ENCODE measurements at places on chromosomes 4 and X.

DNA sequence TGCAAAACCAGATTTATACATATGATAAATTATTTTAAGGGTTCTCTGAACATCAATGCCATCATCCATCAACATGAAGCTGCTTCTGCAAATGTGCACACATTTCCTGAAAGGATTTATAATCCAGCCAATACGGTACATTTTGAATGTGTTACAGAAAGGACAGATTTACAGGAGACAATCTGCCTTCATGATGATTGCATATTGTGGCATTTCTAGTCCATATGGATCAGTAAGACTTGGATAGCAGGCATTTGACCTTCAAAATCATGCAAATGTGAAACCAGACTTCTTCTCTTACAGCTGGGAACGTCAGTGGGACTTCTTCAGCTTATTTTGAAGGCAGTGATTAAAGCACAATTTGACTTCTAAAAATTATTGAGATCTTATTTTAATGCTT is 217.3 kb upstream of the GK2 start:
- DNase-seq = no peak

GRCh38 chr4:99998062-99998867 is 48.2 kb upstream of the H2AZ1 start:
- DNase-seq = no peak

- no peak for DNase-seq
These were observed 1678.7 kb upstream of the PCDH10 start for GRCh38 chr4:131470360-131470759.

GRCh38 chr4:61086979-61087378 is 113.1 kb upstream of the ADGRL3 start:
- DNase-seq = no peak

- DNase-seq = no peak
These were observed 20.4 kb upstream of the TLR2 start for GRCh38 chr4:153663667-153664066.

DNA sequence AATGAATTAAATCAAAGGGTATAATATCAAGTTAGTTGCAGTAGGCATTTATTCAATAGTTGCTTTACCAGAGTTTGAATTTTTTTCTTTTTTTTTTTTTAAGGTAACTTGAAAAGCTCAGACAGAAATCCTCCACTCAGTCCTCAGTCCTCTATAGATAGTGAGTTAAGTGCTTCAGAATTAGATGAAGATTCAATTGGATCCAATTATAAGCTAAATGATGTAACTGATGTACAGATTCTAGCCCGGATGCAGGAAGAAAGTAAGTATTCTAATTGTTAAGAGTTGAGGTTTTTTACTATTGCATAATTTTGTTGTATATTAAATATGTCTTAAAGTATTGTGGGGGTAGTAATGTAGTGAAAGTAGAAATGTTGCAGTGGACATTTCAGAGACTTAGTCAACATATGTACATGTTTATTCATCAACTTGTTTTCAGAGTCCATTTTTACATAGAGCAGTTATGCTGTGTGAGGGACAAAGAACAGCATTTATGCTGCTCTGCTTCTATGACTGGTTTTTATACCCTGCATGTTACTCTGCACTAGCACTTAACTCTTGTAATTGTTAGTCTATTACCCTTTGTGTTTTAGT is 38.4 kb downstream of the SLAIN2 start:
- DNase-seq = no peak

DNA sequence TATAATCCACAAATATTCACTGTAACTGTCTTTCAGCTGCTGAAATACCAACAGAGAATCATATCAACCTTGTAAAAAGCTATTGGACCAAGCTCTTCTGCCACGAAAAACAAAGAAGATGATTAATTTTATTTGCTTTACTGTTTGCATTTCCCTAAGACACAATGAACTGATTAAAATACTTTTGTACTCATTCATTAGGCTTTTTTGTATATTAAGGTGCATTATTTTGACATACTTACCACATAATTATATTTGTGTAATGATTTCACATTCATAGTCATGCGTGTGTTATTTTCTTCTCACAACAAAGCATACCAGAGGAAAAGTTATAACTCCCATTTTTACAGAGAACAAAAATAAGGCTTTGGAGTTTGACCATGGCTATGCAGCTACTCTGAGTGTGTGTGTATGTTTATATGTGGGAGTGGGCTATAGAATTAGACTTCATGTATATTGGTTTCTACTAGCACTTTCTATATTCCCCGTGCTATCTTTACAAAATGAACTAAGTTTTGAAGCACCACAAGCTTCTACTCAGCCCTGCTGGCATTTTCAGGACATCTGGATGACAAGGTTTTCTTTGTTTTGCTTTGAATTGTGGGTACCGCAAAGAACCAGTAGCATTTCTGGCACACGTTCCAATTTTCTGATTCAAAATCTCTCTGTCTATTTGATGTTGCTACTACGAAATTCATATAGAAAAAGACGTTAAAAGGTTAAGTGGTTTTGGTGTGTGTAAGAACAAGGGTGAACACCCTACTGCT is 11.0 kb upstream of the FGF5 start:
- no peak for DNase-seq

DNA sequence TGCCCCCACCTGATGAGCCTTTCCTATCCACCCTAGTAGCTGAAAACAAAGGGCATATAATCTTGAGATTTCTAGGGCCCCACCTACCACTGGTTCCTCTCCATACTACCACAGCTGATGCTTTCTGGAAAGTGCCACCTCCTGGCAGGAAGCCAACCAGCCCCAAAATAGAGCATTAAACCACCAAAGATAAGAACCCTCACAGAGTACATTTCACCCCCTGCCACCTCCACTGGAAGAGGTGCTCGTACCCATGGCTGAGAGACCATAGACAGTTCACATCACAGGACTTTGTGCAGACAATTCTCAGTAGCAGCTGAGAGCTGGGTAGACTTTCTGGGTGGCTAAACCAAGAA is 94.1 kb downstream of the IRS4 start:
- no peak for DNase-seq

- DNase-seq = no peak
These were observed at the start of gene RNF150 for GRCh38 chr4:141133146-141133998. TSS of gene RNF150 (minus strand) at chr4:141133469.

GRCh38 chr4:21535898-21536297 is 412.7 kb downstream of the KCNIP4 start:
- no peak for DNase-seq

DNA sequence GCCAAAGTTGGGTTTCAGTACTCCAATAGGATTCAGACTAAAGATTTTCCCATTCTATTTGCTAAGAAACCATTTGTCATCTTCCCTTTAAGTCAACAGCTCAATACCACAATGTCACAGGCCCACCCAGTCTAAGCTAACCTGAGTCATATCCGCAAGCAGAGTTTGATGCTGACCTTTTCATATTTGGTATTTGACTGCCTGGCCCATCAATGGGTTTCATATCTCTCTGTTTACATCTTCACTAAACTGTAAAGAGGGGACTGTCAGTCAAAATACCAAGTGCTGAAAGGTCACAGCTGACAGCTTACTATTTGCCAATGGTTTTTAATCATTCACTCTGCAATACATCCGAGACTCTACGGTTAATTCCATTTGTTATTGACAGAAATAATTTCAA is 707.5 kb upstream of the ACTRT1 start:
- no peak for DNase-seq

GRCh38 chrX:49842621-49843020 is 13.5 kb downstream of the PAGE4 start:
- no peak for DNase-seq

DNA sequence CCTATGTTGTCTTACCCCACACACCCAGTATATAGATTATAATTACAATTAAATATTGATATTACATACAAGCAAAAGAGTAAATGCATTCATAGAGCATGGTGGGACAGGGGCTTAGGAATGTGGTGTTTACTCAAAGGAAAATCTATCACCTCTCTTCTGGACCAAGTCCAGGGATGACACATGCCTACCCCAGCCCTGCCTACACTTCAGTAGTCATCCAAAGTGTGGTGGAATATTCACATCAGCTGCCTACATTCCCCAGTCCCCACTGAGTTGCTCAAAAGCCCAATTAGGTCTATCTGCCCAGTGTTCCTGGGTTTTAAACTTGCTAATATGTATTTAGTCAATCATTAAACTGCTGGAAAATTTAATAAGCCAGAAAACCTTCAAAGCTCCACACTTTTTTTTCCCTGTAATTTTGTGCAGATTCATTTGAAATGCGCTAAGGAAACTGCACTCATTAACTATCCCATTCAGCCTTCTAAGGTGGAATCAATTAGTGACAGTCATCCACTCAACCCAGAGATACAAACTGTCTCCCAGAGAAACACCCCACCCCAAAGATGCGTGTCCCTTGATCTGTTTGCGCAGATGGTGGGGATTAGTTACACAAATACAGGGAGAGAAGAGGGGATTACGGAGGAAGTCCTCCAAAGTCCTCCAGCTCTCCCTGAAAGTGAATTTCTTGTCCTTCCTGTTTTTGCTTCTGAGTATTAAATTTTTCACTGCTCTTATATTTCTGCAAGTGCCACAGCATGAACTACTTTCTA is 91.7 kb upstream of the KDR start:
- no peak for DNase-seq

- DNase-seq = no peak
These were observed 210.7 kb downstream of the PDGFRA start for GRCh38 chr4:54439831-54440243.

GRCh38 chr4:167713756-167714155 is 378.6 kb upstream of the ANXA10 start:
- no peak for DNase-seq

GRCh38 chr4:81131066-81131465 is 84.0 kb downstream of the PRKG2 start:
- no peak for DNase-seq

GRCh38 chr4:128715616-128716015 is 93.9 kb upstream of the JADE1 start:
- DNase-seq = no peak

- no peak for DNase-seq
These were observed 725 bp upstream of the CXCL1 start for GRCh38 chr4:73868206-73869129.

DNA sequence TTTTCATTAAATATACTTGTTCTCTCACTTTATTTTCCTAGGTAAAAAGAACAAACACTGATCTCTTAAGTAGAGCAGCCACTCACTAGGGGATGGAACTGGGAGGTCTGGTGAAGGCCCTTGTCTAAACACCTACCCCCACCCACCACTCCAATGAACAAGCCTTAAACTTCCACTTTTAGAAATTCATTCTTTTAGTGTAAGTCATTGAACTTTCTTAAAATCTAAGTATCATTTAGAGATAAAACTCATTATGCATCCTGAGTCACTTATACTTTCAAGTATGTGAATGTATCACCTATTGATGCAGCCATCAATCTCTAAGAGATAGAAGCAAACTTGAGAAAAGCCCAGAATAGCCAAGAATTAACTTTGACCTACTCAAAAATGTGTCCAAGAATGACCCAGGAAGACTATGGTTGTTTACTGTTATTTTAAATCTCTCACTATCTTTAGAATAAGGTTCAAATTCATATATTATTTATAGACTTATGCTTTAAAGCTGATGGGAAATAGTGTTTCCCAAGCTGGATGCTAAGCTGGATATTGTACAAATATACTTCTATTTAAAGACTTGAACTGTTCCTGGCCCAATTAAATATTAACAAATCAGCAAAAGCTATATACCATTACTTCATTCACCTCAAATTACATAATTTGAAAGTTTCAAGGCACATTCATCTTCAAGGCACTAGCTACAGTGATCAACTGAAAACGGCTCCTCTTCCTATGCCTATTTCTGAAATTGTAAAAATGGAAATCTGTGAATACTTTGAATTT is 49.5 kb downstream of the CAMK2D start:
- no peak for DNase-seq

DNA sequence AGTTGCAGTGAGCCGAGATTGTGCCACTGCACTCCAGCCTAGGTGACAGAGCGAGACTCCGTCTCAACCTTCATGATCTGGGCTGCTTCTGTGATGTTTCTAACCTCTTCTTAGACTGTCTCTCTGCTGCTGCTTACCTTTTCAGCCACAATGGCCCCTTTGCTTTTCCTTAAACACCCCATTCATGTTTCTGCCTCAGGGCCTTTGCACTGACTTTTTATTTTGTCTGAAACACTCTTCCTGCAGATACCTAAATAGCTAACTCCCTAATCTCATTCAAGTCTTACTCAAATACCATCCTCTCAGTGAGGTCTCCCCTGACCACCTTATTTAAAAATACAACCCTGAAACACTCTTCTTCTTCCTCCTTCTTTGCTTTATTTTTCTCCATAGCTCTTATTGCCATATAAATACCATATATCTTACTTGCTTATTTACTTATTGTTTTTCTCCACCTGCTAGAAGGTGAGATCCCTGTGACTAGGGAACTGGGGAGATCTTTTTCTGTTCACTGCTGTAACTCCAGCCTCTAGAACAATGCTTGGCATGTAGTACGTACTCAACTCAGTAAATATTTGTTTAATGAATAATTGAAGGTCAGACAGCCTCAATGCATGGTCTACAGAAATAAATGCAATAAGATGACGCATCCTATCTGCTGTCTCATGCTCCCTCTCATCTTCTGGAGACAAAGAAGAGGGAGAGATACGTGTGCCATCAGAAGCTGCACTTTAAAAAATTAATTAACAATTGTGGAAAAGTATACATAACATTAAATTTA is 43.8 kb upstream of the SETD7 start:
- no peak for DNase-seq

- no peak for DNase-seq
These were observed 62.2 kb downstream of the TIGD2 start for GRCh38 chr4:89173336-89174090.

GRCh38 chr4:15945516-15945915 is 7.0 kb upstream of the FGFBP1 start:
- no peak for DNase-seq

- DNase-seq = no peak
These were observed 4.6 kb downstream of the MMAA start for GRCh38 chr4:145623831-145624230.

DNA sequence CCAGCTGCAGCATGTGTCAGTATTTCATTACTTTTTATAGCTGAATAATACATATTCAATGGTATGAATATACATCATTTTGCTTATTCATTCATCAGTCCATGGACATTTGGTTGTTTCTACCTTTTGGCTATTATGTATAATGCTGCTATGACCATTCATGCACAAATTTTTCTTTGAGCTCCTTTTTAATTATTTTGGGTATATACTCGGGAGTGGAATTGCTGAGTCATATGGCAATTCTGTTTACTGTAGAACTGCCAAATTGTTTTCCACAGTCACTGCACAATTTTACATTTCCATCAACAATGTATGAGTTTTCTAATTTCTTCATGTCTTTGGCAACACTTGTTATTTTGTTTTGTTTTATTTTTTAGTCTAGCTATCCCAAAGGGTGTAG is 405.9 kb upstream of the PITX2 start:
- DNase-seq = no peak

GRCh38 chr4:106690487-106690886 is 321.9 kb upstream of the GIMD1 start:
- no peak for DNase-seq

GRCh38 chrX:55007656-55008055 is 7.5 kb downstream of the APEX2 start:
- DNase-seq = no peak

DNA sequence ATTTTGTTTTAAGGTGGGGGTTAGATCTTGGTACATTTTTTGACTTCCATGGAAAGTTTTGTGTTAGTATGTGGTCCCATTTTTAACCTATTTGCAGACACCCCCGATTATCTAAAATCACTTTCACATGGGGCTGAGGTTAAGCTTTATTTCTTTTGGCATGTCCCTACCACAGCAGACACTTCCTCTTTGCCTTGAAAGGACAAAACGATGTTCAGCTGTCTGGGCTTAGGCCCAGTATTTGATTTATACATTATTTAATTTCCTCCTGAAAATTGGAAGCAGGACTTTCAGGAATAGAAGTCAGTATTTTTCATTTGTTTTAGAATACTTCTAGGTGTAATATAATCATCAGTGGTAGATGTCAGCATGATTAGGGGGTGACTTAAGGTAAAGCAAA is 112.4 kb upstream of the SPRY1 start:
- DNase-seq = no peak
